SJSA1 (cell line): ENCODE measurements at places on chromosomes 5 and 9.

- no peak for DNase-seq
- H3K27ac ChIP-seq, result no peak overlapping the region
- H3K4me1 ChIP-seq, result no peaks in the 10 kb centered on the region
- H3K27me3 ChIP-seq, result no peaks in the 10 kb centered on the region
- no peaks in the 10 kb centered on the region for H3K36me3 ChIP-seq
- H3K4me3 ChIP-seq, result no peak overlapping the region
Observed at GRCh38 chr9:96430377-96430776, 12.2 kb upstream of the ZNF367 start.

- no peak overlapping the region for H3K27ac ChIP-seq
- H3K4me1 ChIP-seq, result peaks cover 7% of the 10 kb centered on the region
- DNase-seq, result no peak
- no peak overlapping the region for H3K4me3 ChIP-seq
Observed at GRCh38 chr5:159527546-159528254, 197.4 kb upstream of the IL12B start.

DNA sequence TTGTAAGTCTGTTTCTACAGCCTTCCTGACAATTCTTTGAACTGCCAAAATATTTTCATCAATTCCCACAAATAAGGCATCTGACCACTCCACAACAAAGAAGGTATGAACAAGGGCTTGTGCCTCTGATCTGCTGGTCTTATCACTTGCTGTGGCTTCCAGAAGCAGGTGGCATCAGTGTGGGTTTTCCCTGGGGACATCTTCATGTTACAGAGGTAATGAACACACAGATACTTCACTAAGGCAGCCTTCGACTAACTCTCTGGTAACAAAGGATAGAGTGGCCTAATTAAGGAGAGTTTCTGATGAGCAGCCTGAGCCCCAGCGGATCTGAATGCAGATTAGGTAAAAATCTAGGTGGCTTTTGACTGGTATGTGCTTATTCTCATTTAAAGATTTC lies 15.2 kb upstream of the ERAP2 start:
- no peak overlapping the region for H3K4me3 ChIP-seq
- DNase-seq, result no peak
- peaks cover 5% of the 10 kb centered on the region; the same call in 1 of the 2 replicates for H3K27me3 ChIP-seq
- H3K4me1 ChIP-seq, result no peaks in the 10 kb centered on the region
- H3K36me3 ChIP-seq, result no peaks in the 10 kb centered on the region

DNA sequence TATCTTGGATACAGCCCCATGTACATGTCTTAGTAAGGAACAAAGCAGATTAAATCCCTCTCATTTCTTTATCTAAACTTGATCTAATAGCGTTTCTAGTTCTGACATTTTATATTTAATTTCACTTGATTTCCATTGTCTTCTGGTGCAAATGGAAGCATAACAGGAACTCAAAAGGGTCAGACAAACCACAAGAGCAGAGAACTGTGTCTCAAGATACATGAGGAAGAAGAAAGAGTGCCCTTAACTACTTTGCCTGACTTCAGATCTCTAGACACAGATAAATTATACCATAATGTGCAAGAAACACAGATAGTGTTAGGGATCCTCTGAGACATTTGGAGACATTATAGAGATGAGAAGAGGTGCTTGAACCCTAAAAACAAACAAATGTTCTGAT lies 20.7 kb upstream of the STX17 start:
- no peak for DNase-seq
- no peak overlapping the region for H3K4me3 ChIP-seq
- no peak overlapping the region for H3K27ac ChIP-seq
- H3K27me3 ChIP-seq, result no peaks in the 10 kb centered on the region
- H3K4me1 ChIP-seq, result no peaks in the 10 kb centered on the region
- no peaks in the 10 kb centered on the region for H3K36me3 ChIP-seq

GRCh38 chr9:13962006-13962405 lies 351.9 kb downstream of the NFIB start:
- H3K4me3 ChIP-seq, result no peak overlapping the region
- H3K27ac ChIP-seq, result no peak overlapping the region
- H3K27me3 ChIP-seq, result no peaks in the 10 kb centered on the region

GRCh38 chr9:121322737-121323448 lies 47.2 kb downstream of the STOM start:
- H3K4me3 ChIP-seq, result no peak overlapping the region
- H3K4me1 ChIP-seq, result peaks cover 61% of the 10 kb centered on the region
- H3K36me3 ChIP-seq, result peaks cover 67% of the 10 kb centered on the region
- H3K27me3 ChIP-seq, result no peaks in the 10 kb centered on the region
- DNase-seq, result no peak
- H3K27ac ChIP-seq, result peak overlapping the region; percentile 92

DNA sequence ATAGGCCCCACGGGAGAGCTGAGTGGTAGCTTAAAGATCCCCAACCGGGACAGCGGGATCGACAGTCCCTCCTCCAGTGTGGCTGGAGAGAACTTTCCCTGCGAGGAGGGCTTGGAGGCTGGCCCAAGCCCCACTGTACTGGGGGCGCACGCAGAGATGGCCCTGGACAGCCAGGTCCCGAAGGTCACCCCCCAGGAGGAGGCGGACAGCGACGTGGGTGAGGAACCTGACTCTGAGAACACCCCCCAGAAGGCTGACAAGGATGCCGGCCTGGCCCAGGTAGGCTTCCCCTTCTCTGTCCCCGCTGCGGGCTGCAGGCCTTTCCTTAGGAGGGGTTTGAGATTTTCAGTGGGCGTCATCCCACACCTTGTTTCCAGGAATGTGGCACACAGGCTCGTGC lies 29.1 kb downstream of the FGD3 start:
- DNase-seq, result no peak
- H3K36me3 ChIP-seq, result no peaks in the 10 kb centered on the region

GRCh38 chr9:18437315-18438201 lies 36.4 kb upstream of the ADAMTSL1 start:
- DNase-seq, result peak; percentile 21
- H3K4me3 ChIP-seq, result no peak overlapping the region
- H3K36me3 ChIP-seq, result no peaks in the 10 kb centered on the region
- H3K4me1 ChIP-seq, result peaks cover 14% of the 10 kb centered on the region
- H3K27ac ChIP-seq, result peak overlapping the region; percentile 13; the same call in 1 of the 2 replicates

GRCh38 chr9:96256800-96257199 lies 45.2 kb downstream of the HSD17B3 start:
- no peaks in the 10 kb centered on the region for H3K36me3 ChIP-seq
- no peak for DNase-seq
- no peak overlapping the region for H3K27ac ChIP-seq
- H3K4me1 ChIP-seq, result 0 out of 2 replicates have a peak, but pooled peaks cover 6% of the 10 kb centered on the region

DNA sequence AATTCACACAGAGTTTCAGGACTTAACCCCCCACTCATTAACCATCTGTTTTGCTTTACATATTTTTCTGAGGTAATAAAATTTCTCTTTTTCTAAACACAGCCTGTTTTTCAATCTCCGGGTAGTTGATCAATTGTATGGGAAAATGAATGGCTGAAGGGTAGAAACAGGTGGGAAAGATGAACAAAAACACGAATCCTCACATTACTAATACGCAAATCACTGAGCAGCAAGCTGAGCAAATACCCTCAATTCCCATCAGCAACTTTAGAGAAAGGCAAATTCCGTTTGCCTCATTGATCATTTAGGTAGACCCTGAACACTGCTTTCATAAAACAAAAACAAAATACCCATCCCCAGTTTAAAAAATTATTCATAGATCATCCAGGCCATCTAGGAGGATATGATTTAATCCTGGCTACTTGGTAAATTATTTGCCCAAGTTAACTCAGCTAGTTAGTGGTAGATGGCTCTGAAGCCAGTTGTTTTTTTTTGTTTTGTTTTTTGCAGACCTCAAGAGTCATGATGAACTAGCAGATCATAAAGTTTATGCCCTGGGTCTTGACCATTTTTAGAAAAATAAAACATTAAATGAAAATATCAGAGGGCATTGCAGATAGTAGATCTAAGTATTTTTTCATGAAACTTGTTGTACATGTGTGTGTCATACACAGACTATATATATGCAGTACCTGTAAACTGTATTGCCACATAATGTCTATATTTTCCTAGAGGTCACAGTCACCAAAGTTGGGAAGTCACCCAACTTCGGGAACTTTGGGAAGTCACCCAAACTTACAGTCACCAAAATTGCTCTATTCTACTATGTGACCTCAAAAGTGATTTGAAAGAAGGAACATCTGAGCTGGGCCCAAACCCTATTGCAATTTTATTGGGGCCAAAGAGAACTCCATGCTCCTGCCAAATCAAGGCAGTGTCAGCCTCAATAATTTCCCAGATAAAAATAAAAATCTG lies 1.6 kb upstream of the CD274 start:
- H3K4me1 ChIP-seq, result peaks cover 32% of the 10 kb centered on the region
- DNase-seq, result no peak
- no peak overlapping the region for H3K4me3 ChIP-seq

DNA sequence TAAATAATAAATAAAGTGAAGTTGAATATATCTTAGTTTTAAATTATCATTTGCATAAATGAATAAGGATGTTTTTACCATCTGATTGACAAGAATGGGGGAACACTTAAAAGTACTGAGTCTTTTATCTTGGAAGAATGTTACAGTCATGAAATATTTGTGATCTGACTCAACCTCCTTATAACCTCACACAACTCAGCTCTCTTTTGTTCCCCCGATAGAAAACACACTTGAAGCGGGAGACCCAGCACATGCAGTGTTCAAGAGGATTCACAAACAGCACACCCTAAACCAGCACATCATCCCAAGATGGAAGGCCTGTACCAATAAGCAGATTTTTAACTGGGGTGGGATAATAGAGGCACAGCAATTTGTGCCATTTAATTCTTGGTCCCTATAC lies 15.5 kb downstream of the BAAT start:
- 0 out of 2 replicates have a peak overlapping the region, but pooled peaks have one; percentile 11 for H3K27ac ChIP-seq
- peak; percentile 47 for DNase-seq
- H3K4me3 ChIP-seq, result no peak overlapping the region
- no peaks in the 10 kb centered on the region for H3K27me3 ChIP-seq
- peaks cover 28% of the 10 kb centered on the region for H3K4me1 ChIP-seq

- no peaks in the 10 kb centered on the region for H3K4me1 ChIP-seq
- H3K36me3 ChIP-seq, result peaks cover 13% of the 10 kb centered on the region
- no peak overlapping the region for H3K4me3 ChIP-seq
- DNase-seq, result no peak
Observed at GRCh38 chr9:137787786-137788505, 89.6 kb upstream of the CACNA1B start.

DNA sequence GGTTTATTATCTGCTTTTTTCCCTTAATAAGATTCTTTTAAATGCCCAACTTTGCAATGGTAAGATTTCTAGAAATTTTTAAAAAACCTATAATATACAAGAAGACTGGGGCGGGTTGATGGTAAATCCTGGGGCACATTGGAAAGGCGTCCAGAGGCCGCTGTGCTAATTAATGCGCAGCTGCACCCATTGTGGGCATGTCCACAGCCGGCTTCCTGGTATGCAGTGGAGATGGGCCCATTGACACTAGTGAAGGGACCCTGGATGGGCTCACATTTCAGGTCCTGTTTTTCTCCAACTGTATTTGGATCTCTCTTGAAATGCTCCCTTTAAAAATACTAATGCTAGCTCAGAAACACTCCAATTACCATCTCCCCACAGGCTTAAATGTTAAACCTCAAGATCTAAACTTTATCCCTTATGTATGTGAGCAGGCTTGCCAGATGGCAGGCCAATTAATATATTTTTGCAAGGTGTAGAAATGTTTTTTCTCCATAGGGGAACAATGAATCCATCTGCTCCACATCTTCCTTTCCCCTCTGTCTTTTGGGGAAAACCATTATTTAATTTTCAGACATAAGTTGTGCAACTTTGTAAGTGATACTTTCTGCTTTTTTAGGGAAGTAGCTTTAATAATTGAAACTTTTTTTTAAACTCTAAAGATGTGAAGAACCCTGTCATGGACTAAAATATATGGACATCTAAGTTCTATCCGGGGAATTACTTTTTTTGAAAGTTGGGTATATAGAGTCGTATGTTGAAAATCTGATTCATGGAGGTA lies 177.3 kb downstream of the CD180 start:
- no peak overlapping the region for H3K4me3 ChIP-seq
- peaks cover 12% of the 10 kb centered on the region for H3K4me1 ChIP-seq
- no peak for DNase-seq
- H3K27ac ChIP-seq, result no peak overlapping the region
- no peaks in the 10 kb centered on the region for H3K27me3 ChIP-seq
- no peaks in the 10 kb centered on the region for H3K36me3 ChIP-seq
